ENCODE measurements at places on chromosomes 13 and 19.

GRCh38 chr19:40907968-40908735 lies 26.1 kb upstream of the CYP2A7 start:
- DNase-seq: no peak

DNA sequence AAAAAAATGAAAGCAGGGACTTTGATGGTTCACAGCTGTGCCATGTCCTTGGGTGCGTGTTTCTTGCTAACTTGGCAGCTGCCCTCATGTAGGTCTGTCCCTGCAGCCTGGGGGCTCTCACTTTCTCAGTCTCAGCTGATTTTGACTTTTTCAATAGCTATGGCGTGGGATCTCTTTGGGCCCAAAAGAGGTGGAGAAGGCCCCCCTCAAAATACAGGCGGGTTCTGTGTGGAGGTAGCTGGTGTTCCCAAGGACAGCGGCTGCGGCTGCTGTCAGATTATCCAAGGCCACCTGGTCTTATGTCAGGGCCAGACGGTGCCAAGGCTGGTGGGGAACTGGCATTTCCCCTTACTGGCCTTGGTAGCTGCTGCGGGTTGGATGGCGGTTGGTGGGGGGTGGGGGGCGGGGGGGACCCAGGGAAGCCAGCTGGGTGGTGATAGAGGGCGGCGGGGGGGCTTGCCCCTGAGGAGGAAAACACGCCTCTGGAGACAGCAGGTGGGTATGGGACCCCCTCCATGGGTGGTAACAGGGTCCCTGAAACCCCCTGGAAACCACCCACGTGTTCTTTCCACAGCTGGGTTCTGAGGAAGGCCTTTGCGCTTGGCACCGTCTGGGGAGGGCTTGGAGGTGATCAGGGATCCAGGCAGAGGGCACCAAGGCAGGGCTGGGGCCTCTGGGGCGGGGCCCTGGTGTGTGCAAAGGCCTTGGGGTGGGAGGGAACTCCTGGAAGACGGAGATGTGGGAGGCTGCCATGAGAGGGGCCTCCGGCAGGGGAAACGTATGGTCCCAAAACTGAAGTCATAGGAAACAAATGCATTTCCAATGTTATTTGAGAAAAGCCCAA lies 4.1 kb downstream of the TIMM13 start:
- no peak for DNase-seq

DNA sequence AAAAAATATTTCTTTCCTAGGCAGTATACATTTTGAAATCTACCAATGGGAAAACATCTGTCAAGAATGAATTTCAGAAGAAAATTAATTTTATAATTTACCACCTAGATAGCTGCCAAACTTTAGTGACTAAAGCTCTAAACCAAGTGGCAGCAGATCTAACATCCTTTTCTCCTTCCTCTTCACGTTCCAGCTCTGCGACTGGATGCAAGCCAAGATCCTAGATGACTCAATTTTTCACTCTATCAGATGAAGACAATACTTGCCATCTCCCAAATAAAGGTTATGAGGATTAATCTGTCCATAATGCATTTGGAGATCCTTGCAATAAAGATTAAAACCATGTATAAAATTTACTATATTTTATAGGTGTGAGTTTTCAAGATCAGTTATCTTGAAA lies 66.7 kb upstream of the MIR17HG start:
- peak; percentile 45 for DNase-seq

GRCh38 chr19:49421039-49421877 lies 2.0 kb downstream of the PTH2 start:
- peak; percentile 56 for DNase-seq

DNA sequence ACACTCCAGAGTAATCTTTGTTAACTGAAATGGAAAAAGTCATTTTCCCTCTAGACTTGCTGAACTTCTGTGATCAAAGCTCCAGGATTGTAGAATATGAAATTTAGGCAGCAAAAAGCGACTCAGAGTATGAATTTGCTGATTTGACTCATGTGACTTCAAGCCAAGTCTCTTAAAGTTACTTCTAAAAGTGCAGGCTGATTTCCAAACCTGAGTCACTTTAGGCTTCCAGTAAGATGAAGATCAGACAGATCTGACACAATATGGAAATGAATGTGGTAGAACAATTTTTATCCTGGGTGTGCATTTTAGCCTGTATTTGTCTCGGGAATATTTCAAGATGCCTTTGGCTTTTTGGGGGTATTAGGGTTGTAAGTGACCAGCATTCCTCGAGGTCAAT lies 151.0 kb upstream of the TMTC4 start:
- no peak for DNase-seq

- no peak for DNase-seq
These were observed 19.2 kb downstream of the TMEM272 start for GRCh38 chr13:51825681-51826254.
